ENCODE measurements at places on chromosomes 6 and 20.
A peak's percentile ranks its signal among the peaks of the same experiment; 100 is the strongest.

GRCh38 chr6:56862415-56863175 is 92.3 kb upstream of the BEND6 start:
- DNase-seq = no peak

GRCh38 chr6:11613858-11614257 is 76.3 kb downstream of the TMEM170B start:
- no peak for DNase-seq

DNA sequence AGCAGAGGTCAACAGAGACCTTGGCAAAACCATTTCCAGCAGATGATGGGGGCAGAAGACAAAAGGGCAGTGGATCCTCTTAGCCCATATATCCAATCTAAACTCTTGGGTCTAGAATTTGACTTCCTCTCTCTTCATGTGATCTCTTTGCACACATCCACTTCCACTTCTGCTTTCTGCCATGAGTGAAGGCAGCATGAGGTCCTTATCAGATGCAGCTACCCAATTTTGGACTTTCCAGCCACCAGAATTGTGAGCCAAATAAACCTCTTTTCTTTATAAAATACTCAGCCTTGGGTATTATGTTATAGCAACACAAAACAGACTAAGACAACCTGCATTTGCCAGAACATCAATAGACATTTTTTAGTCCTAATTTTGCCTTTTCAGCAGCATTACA is 191.6 kb downstream of the ADAT2 start:
- no peak for DNase-seq

GRCh38 chr20:3420211-3420707 is 12.8 kb upstream of the DNAAF9 start:
- DNase-seq = no peak

- DNase-seq = no peak
These were observed 16.1 kb upstream of the SCGN start for GRCh38 chr6:25635886-25636317.

- peak; percentile 50 for DNase-seq
These were observed 11.3 kb downstream of the DIDO1 start for GRCh38 chr20:62914970-62915457.

DNA sequence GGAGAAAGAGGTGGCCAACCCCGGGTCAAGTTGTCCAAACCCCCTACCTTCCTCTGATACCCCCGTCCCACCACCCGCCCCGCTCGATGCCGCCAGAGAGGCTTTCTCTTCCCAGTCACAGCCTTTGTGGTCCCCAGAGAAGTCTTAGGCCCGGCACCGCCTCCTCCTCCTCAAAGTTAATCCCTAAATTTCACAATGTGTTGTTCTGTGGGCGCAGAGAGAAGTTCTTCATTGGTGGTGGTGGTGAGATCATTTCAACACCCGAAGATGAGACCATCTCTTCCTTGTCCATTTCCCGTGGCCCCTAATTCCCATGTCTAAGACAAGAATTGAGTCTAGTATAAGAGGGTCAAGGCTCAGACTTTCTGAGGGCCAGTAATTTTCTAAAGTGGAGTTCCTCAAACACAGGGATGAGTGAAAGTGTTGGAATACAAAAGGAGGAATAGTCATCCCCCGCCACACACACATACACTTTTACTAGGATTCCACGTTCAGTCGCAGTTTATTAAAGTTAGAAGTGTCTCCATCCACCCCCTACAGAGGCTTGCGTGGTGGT is 10.4 kb downstream of the TRIM31 start:
- no peak for DNase-seq
